ENCODE measurements at places on chromosomes 12 and 14.

GRCh38 chr12:126210448-126210847 is 1145.2 kb downstream of the AACS start:
- DNase-seq = no peak

DNA sequence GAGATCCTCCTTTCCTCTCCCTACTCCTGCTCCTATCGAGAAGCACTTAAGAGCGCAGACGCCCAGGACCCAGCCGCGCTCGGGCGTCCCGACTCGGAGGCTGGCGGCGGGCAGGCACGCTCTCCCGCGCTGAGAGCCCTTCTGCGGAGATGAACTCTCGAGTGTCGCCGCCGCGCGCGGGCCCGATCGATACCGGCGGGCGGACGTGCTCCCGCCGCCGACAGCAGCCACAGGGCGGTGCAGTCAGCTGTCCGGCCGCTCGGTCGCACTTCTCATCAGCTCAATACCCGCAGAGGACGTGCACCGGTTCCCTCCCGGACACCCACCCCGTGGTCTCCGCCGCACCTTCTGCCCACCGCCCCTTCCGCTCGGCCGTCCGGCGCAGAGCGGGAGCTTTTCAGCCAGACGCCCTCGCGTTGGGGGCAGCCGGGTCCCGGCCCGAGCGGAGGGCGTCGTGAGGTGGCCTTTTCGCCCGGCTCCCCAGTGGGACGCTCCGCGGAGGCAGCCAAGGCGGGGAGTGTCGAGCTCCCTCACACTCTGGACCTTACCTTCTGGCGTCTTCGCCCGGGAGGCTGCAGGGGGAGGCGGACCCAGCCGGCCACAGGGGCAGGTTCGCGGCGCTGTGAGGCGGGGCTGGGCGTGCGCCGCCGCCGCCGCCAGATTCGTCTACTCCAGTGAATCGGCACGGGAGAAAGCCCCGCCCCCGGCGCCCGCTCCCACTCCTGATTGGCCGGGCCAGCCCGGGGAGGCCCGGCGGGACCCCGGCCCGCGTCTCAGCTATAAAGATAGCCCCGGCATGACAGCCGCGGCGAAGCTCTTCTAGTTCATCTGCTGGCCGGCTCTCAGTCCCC is at the start of gene INSM2:
Gene INSM2 (plus strand): TSS at position 808 of the 851 bp plus-strand sequence. CDS start 89 bp downstream, outside the sequence.
- no peak for DNase-seq

GRCh38 chr14:42504433-42504832 is 897.8 kb downstream of the LRFN5 start:
- no peak for DNase-seq

GRCh38 chr12:122412851-122413433 is 9.5 kb downstream of the CLIP1 start:
- no peak for DNase-seq

DNA sequence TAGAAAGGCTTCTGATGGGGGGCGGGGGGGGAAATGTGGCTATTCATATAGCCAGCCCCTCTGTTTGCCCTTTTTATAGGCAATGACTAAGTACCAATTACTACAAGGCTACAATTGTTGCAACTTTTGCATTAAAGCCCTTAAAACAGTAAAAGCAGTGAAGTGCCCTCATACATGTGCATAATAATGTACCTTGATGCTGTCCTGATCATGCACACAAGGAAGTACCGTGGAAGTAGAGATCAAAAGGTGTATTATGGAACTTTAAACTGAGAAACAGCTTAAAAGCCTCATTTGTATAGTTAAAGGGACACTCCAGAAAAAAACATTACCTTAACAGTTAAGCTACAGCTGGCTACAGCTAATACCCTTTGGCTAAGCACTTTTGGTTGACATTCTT is 111.8 kb downstream of the PLEKHG7 start:
- no peak for DNase-seq
